GM19239 (cell line): ENCODE measurements at places on chromosomes 3 and 15.

DNA sequence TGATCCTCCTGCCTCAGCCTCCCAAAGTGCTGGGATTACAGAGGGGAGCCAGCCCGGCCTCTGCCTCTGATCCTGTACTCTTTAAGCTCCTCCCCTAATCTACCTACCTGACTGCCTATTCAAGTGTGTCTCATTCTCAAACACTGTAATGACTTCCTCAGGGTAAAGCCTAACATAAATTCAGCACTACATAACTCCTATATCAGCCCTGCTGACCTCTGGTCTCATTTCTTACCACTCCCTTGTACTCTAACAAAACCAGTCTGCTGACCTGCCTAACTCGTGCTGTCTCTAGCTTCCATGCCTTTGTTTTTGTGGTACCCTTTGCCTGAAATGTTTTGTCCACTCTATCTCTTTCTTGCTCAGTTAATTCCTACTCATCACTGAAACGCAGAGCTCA, 172.1 kb upstream of the IL12A start:
- no peak for DNase-seq

- no peak for DNase-seq
These were observed 81.4 kb upstream of the CHD2 start for GRCh38 chr15:92818651-92819277.

- DNase-seq, result no peak
These were observed 15.8 kb upstream of the ARHGEF26 start for GRCh38 chr3:154105218-154105975.

GRCh38 chr15:58952751-58953150, 19.3 kb upstream of the SLTM start:
- DNase-seq, result no peak

DNA sequence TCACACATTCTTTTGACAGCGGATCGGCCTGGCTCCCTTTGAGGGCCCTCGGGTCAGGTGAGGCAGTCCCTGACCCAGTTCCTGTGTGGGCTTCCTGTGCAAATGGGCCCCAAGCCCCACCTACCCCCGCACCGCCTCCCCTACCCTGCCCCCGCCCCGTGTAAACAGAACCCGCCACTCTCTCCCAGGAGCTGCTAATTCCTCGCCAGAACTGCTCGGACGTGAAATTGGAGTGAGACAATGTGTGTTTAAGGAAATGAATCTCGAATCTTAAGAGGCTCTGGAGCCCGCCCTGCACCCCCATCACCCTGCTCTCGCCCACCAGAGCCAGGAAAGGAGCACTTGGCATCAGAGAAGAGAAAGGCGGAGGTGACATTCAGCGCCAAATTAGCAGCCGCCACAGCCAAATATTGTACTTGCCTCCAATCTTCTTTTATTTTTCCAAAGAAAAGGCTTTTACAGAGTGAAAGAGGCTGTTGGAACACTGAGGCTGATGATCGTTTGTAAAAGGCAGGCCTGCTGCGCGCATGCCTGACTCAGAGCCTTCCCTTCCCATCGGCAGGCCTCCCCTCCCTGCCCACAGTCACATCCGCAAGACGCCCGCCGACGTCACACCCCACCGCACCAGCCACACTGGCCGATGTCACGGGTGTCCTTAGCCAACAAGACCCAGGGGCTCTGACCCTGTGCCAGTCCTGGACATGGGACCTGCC, 53.1 kb downstream of the CACNA2D2 start:
- DNase-seq, result no peak

- DNase-seq, result peak; percentile 3
These were observed 433.3 kb downstream of the FOXP1 start for GRCh38 chr3:71149959-71150954.

- no peak for DNase-seq
These were observed 38.9 kb downstream of the TLE3 start for GRCh38 chr15:70058642-70059360.

- no peak for DNase-seq
These were observed 151.4 kb downstream of the KLF13 start for GRCh38 chr15:31477851-31478701.

DNA sequence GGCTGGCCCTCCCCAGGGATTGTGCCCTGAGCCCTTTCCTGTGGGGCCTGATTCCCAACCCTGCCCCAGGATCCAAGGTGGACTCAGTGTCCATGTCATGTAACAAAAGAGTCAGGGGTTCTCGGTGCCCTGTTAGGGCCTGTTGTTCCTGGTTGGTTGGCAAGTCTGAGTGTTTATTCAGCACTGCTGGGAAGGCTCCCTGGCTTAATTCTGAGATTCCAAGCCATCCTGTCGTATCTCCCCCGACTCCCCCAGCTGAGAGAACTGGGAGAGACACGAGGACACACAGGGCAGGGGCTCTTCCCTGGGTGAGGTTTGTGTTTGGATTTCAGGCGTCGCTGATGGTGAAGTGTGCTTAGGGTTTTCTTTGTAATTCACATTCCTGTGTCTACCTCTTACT, 78.3 kb downstream of the EEFSEC start:
- no peak for DNase-seq

DNA sequence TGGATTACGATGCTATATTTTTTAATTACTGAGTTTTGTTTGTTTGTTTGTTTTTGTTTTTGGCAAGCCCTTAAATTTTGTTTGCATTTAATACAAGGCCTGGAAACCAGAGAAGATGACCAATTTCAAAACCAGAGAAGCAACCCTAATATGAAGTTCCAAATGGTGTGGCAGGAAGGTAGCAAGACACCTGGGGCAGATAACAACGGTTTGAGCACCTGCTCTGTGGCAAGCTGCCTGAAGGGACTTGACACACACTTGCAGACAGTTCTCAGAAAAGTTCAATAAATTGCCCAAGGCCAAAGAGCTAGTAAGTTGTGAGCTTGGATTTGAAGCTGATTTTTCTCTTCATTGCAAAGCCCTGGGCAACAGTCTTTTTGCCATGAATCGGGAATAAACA, 151.2 kb upstream of the UBE2E1 start:
- DNase-seq, result no peak

- no peak for DNase-seq
These were observed 529.8 kb downstream of the MAGI1 start for GRCh38 chr3:65508750-65509422.

DNA sequence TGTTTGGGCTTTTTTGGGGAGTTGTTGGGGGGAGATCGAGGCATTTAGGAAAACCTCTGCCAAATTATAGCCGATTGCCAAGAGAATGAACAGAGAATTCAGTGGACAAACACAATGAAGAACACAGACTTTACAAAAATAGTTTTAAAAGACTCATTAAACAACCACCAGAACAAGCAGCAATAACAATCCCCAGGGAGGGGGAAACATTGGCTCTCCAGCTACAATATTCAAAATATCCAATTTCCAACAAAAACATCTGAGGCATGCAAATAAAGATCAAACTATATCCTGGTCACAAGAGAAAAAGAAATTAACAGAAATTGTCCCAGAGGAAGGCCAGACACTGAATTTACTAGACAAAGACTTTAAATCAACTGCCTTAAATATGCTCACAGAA, 24.5 kb upstream of the ANKRD28 start:
- no peak for DNase-seq

DNA sequence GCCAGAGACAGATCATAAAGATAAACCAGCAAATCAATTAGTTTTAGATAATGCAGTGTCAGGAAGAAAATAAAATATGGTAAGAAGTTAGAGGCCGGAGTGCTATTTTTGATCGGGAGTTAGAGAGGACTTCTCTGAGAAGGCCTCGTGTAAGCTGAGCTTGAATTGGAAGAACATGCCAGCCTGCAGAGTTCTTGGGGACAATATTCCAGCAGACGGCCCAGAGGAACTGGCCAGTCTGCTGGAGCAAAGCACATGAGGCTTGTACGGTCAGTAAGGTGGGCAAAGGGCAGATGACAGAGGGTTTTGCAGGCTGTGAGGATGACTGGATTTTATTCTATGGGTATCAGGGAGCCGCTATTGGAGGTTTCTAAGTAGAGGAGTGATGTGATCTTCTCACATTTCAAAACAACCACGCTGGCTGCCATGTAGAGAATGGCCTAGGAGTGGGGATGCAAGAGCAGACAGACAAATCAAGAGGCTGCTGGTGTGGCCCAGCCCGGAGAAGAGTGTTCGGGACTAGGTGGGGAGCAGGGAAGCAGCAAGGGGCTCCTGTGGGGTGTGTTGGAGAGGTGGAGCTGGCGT, 84.0 kb downstream of the HES1 start:
- no peak for DNase-seq

- DNase-seq, result no peak
These were observed 62.8 kb upstream of the C3orf80 start for GRCh38 chr3:160162440-160162839.

DNA sequence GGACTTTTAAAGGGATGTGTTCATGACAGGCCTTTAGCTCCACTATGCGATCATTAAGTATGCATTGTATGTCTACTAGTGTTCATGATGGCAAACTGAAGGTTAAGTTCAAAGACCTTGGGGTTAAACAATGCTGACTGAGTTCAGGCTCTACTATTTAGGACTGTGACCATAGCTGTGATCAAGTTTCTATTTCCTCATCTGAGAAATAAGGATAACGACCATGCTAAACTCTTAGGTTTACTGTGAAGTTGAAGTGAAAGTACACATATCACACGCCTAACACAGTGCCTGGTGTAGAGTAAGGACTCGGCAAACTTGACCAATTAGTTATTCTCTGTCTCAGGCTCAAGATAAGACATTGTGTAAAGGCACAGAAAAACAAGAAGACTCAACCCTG, 243.2 kb downstream of the MBNL1 start:
- DNase-seq, result no peak

DNA sequence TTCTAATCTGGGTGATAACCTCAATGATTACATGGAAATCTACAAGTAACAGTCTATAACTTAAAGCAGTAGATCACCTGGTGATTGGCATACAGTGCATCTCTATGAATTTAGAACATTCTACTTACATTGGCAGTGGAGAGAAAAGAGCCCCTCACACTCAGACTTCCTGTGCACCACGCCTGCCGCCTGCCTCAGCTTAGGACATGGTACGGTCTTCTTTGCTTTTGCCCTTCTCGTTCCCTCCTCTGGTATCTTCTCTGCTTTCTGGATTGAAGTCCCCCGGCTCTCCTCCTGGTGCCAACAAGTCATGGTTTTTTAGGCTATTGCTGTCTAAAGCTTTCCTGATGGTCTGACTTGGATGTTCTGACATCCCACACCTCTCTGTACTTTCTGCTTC, 7.9 kb upstream of the KCNMB3 start:
- DNase-seq, result no peak

DNA sequence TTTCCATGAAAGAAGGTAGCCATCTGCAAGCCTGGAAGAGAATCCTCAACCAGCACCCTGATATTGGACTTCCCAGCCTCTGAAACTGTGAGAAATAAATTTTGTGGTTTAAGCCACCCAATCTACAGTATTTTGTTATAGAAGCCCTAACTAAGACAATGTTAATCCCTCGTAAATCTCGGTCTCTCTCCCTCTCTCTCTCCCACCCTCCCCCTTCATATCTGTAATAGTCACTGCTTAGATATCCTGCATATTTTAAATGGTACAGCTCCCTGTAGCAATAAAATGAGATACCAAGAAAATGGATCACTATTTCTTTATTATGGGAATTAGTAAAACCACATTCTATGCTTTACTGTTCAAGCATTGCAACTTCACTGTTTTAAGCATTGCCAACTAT, 21.0 kb upstream of the FAM174B start:
- no peak for DNase-seq
